T-helper 2 cell (primary cell): ENCODE measurements at places on chromosomes 3 and 15.

- no peak for DNase-seq
Observed at GRCh38 chr15:55820043-55820442, 77.1 kb upstream of the PRTG start.

GRCh38 chr15:22267761-22268160, 187.4 kb downstream of the OR4M2 start:
- no peak for DNase-seq

GRCh38 chr3:194482196-194482593, 4.6 kb downstream of the ATP13A3 start:
- DNase-seq, result no peak

DNA sequence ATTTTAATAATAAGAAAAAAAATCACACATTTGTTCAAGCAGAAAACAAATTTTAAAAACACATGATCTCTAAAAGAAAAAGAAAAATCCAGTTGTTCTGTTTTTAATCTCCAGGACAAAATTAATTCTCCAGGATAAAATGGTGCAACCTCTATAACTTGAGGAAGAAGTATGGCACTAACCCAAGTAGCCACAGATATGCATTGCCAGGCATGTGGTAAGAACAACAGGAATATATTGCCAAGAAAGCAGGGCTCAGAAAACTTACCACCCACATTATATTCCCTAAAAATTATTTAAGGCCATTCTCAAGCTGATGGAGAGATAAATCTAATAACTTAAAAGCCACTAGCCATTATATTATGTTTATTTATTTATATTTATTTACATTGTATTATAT, 295.7 kb upstream of the TMCO5A start:
- no peak for DNase-seq

DNA sequence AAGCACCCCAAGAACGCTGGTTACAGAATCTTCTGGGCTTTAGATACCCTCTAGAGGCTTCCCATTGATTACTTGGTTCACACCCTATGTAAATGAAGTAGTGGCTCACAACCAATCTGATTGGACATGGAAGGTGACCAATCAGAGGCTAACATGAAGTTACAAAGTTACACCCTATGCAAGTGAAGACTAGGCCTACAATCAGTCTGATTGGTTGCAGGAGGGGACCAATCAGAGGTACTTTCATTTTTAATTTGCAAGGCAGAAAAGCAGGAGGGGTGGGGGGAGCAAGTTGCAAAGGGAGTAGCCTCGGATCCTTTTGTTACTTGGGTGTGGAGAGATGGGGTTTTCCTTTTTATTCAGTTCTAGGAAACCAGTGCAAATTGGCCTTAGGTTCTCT, 11.1 kb upstream of the RTP2 start:
- DNase-seq, result peak; percentile 34
